Right renal cortex interstitium (tissue), 3 donors: ENCODE measurements at places on chromosomes 12 and 14. TPM values are rescaled to one million over a fixed set of nuclear protein-coding genes. Genes with fewer than 3 reads are reported as not detected.

DNA sequence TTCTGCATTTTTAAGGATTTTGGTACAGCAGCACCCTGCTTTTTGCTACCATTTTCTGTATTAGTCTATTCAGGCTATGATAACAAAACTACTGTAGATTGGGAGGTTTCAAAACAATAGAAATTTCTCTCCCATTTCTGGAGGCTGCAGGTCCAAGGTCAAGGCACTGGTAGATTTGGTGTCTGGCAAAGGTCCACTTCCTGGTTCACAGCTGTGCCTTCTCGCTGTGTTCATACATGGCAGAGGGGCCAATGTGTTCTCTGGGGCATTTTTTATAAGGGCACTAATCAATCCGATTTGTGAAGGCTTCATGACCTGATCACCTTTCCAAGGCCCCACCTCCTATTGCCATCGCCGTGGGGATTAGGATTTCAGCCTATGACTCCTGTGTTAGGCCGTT, 268.1 kb upstream of the RTL1 start:
- DNase-seq, result no peak

GRCh38 chr12:30962047-30962446, 35.5 kb downstream of the TSPAN11 start:
- DNase-seq, result no peak

- no peak for DNase-seq
Observed at GRCh38 chr12:113852264-113852663, 113.9 kb downstream of the RBM19 start.

- DNase-seq, result no peak
Observed at GRCh38 chr14:100609941-100610391, 22.7 kb upstream of the BEGAIN start.

GRCh38 chr14:55238019-55238680, 33.1 kb upstream of the FBXO34 start:
- no peak for DNase-seq

Gene JPH4
- polyA plus RNA-seq, result 10.3 TPM

Gene MIP
- not detected for polyA plus RNA-seq

- no peak for DNase-seq
Observed at GRCh38 chr12:34391771-34392581, 369.7 kb downstream of the ALG10 start.

Gene TTC5
- polyA plus RNA-seq, result 26.5 TPM

- no peak for DNase-seq
Observed at GRCh38 chr14:61091657-61092273, 110.7 kb downstream of the SLC38A6 start.

DNA sequence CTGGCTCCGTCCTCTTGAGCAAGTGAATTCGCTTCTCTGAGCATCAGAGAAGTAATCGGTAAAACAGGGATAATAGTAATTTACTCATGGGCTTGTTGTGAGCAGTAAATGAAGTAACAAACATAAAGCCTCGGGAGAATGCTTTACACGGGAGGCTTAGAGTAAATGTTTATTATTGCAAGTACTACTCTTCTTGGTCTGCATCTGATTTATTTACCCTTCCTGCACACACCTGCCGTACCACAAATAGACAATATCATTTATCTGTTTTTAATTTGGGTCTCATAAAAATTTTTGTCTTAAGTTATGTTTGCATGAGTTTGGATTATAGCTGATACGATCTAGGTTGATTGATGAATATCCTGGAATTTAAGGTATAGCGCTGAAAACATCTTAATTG, 7.8 kb upstream of the COL2A1 start:
- DNase-seq, result no peak

DNA sequence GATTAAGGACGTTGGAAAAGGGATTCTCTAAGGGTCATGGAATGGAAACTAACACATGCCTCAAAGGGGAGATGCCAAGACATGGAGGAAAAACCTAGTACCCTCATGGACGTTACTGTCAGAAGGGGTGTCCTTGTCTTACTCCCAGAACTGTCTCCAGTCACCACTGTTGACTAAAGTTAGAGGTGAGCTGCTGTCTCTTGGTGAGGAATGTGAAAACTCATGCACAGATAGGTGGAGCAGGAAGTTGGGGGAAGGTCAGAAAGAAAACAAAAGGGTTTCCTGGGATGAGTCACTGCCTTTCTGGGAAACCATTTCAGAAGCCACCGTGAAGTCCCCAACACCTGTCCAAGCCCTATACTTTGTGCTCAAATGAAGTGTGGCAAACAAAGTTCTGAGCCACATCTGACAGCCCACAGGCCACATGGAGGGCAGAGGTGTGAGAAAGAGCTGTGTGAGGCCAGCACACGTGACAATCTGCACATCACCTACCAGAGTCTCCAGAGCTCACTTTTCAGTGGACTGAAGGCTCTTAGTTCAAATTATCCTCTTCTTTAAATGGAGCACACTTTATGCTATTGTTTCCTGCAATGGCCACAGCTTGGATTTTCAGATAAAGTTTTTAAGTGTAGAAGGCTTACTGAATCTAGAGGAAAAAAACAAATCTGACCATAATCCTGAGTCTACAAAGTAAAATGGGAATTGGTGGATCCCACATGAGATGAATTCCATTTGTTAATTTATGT, 92.9 kb upstream of the EGLN3 start:
- no peak for DNase-seq

DNA sequence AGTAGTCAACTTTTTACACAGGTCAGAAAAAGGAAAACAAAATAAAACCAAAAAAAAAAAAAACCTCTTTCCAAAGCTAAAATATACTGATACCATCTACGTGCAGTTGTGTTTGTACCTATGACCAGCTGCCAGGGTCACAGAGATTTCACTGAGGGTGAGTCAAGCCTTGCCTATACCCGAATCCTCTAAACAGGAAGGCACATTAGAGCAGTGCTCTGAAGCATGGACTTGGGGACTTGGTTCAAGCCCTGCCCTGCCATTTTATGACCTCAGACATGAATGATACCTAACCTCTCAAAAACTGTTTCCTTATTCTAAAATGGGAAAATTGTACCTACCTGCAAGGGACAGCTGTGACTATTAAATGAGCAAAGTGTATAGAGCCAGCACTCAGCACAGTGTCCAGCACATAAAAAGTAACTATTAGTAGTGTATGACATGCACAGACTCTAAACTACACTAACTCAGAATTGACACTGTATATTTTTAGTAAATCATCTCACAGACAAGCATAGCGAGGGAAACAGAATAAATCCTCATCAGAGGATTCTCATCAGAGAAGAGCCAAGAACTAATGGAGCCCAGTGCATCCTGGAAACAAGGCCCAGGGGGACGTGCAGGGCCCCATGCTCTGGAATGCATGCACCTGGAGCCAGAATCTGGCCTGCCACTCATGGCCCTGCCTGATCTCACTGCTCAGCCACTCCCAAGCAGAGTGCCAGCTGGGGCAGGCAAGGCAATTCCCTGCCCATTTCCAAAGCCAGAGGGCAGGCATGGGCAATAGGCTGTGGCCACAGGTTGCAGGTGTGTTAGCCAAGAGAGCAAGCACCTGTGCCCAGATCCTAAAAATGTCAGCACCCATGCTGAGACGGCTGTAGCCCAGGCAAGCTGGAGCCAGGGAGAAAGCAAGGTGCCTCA, 57.0 kb downstream of the NT5DC3 start:
- DNase-seq, result no peak

GRCh38 chr14:94346841-94347240, 23.7 kb upstream of the SERPINA6 start:
- DNase-seq, result no peak

- no peak for DNase-seq
Observed at GRCh38 chr12:26046203-26046602, 78.6 kb downstream of the BHLHE41 start.

- no peak for DNase-seq
Observed at GRCh38 chr14:106210650-106211049, 684.3 kb downstream of the TMEM121 start.

- DNase-seq, result no peak
Observed at GRCh38 chr12:65653946-65654629, 170.2 kb upstream of the HMGA2 start.
